ENCODE measurements at places on chromosomes 7 and 10.
A peak's percentile ranks its signal among the peaks of the same experiment; 100 is the strongest.

DNA sequence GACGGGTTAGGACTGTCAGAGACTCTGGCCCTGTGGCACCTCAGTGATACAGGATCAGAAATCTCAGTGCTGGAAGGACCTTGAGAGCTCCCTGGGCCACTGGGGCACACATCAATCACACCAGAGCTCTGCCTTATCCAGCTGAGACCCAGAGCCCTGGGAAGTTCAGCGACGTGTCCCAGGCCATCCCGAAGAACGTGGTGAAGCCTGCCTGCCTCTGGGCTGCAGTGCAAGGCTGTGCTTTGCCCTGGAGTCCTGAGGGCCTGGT lies 79.8 kb upstream of the MGMT start:
- no peak for DNase-seq

DNA sequence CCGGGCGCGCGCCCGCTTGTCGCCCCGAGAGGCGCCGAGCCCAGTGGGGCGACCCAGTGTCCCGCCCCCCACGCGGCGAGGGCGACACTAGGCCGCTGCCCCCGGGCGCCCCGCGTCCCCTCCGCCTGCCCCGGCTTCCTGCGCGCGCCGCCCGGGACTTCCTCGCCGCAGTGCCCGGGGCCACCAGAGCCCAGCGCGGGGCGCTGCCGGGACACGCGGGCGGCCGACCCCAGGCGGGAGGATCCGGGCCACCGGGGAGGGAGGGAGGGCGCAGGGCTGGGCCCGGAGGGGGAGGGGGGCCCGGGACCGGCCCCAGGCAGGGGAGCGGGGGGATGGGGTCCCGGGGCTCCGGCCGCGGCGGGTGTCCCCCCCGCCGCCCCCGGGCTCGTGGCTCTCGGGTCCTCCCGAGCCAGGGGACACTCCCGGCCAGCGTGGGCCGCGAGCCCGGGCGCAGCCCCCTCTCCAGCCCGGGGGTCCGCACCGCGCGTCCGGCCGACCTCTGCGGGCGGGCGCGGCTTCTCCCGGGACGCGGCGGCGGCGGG lies 435 bp upstream of the PWWP2B start:
- peak; percentile 61 for DNase-seq

DNA sequence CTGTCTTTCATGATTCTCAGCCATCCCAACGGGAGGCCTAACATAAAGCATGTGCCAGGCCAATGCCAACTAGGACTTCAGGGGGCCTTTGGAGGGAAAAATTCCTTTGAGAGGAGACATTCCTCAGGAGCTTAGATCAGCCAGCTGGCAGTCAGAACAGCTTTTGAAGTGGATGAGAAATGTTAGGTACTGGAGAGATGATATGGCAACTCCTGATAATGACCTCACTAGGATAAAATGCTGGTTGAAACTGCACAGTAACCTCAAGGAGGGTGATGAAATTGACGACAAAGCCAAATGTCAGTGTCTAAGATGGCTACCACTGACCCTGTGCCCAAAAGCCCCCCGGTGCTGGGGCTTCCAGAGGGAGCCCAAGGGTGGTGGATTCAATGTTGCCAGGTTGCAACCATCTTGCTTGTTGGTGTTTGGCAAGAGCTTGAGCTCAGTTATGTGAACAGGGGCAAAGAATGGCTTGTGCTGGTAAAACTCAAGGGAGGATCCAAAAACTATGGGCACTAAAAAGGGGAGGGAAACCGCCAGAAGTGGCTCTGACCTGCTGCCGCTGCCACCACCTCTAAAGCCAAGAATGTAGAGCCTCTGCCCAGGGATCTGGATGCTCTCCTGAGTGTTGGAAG lies 121.2 kb downstream of the UBE2H start:
- DNase-seq, result no peak

GRCh38 chr10:103895411-103896186 lies 22.4 kb downstream of the STN1 start:
- DNase-seq, result no peak

- no peak for DNase-seq
Observed at GRCh38 chr10:73117976-73118743, 7.9 kb downstream of the NUDT13 start.

DNA sequence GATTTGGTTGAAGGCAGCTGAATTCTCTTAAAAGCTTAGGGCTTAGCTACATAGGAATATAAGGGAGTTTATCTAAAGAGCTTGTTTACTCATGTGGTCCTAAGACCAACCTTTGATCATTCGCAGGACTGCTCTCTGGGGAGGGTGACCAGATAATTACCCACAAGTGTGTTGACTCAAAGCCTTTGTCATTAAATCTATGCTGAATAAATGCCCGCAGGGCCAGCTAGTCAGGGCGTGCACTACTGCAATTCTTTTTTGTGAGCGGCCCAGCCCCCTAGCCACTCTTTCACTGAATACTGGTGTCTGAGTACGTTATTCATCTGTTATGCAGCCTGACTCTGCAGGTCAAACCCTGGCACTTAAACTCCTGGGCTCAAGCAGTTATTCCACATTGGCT lies 69.6 kb downstream of the AKAP9 start:
- no peak for DNase-seq

DNA sequence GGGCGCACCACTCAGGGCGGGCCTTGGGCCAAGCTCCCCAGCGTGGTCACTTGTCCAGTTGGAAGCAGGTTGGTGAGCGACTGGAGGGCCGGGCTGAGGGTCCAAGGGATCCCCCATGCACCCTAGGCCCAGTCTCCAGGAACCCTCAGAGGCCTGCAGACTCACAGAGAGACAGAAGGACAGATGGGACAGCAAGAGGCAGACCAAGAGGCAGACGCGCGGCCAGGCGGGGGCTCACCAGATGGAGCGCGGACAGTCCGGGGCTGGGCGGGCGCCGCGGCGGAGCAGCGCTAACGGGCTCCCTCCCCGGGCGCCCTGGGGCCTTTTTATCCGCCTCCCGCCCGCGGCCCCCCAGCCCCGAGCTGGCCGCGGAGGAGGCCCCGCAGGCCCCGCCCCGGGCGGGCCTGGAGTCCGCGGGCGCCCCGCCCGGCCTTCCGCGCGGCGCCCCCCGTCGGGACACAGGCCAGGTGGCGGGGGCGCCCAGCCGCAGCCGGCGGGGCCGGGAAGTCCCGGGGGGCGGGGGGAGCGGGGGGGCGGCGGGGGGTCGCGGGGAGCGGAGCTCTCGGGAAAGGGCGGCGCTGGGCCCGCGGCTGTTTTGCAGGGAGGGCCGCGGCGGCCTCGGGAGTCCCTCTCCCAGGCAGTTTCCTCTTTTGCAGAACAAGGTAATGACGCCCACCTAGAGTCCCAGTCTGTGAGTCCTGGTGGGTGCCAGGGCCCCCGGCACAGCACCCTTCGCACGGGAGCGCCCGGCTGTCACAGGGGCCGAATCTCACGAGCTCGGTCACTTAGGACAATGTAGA lies at the start of gene LOXL4:
Gene LOXL4, minus strand, starts transcription at position 301 of the 800 bp plus-strand sequence. CDS start 5,175 bp downstream, outside the sequence.
- DNase-seq, result no peak

DNA sequence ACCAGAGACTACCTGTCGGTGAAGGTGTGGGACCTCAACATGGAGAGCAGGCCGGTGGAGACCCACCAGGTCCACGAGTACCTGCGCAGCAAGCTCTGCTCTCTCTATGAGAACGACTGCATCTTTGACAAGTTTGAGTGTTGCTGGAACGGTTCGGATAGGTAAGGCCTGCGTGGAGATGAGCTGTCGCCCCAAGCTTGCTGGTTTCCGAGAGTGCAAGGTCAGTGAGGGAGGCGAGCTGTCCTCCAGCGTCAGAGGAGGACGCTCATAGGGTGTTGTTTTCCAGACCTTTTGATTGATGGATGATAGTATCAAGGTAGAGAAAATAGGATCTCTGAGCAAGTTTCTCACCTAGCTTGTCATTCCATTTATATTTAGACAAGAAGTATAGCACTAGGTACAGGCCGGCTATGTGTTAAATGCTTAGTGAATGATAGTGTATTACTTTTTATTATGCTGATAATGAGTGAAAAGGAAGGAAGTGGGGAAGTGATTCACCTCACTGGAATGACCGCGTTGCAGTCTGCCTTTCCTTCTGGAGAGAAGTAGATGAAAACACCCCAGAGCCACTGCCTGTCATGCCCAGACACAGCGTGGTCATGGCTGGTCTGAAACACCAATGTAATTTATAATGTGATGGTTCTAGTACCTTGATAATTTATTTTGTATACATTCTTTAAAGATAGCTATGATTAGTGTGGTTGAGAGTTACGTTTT lies 33.9 kb downstream of the BNIP3 start:
- no peak for DNase-seq

GRCh38 chr10:125520968-125521367 lies 162.0 kb downstream of the TEX36 start:
- no peak for DNase-seq

- no peak for DNase-seq
Observed at GRCh38 chr7:39880556-39880955, 69.5 kb upstream of the CDK13 start.

- DNase-seq, result no peak
Observed at GRCh38 chr7:41976411-41976810, 260.6 kb downstream of the GLI3 start.

DNA sequence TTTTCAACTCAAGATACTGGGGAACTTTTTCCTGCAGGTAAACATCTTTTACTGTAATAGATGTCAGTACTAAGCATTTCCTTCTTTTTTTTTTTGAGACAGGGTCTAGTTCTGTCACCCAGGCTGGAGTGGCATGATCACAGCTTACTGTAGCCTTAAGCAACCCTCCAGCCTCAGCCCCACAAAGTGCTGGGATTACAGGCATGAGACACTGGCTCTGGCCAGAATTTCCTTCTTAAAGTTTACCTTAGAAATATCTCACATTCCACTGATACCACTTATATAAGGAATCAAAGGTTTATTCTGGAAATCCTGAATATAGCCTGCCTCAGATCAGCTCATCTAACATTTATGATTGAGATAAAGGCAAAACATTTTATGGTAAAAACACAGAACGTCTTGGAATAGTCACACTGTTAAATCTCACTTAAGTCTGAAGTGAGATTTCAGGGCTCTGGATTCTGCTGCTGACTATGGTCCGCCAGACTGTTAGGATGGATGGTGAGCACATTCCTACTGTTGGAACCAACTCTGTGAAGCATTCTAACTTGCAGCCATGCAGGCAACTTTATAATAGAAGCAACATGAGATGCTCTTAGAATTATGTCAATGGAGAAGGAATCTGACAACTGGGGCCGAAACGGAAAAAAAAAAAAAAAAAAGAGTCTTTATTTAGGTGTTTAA lies 151.9 kb downstream of the ZMYND11 start:
- DNase-seq, result no peak

- no peak for DNase-seq
Observed at GRCh38 chr7:34087892-34088891, 182.9 kb downstream of the BMPER start.

- DNase-seq, result no peak
Observed at GRCh38 chr7:18700147-18700546, 204.6 kb downstream of the HDAC9 start.

- DNase-seq, result no peak
Observed at GRCh38 chr10:82564353-82565196, 689.6 kb downstream of the NRG3 start.

DNA sequence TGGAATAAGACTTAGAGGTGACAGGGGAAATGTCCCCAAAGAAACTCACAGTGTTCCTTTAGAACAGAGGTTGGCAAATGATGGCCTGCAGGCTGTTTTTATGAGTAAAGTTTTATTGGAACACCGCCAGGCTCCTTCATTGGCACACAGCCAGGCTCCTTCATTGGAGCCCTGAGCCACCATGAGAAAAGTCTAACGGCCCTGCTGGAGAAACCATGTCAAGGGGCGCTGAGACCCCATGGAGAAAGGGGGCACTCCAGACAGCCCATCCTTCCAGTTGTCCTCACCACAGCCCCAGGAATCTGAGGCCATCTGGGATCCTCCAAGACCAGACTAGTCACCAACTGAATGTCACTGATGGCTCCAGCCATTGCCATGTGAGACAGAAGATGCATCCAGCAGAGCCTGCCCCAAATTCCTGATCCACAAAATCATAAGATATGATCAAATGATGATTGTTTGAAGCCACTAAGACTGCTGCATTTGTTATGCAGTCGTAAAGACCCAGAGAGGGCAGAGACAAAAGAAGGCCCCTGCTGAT lies 88.2 kb upstream of the GPR26 start:
- DNase-seq, result no peak

- no peak for DNase-seq
Observed at GRCh38 chr7:105502173-105502572, 19.9 kb downstream of the PUS7 start.

GRCh38 chr10:14302035-14302434 lies 28.7 kb downstream of the FRMD4A start:
- no peak for DNase-seq

DNA sequence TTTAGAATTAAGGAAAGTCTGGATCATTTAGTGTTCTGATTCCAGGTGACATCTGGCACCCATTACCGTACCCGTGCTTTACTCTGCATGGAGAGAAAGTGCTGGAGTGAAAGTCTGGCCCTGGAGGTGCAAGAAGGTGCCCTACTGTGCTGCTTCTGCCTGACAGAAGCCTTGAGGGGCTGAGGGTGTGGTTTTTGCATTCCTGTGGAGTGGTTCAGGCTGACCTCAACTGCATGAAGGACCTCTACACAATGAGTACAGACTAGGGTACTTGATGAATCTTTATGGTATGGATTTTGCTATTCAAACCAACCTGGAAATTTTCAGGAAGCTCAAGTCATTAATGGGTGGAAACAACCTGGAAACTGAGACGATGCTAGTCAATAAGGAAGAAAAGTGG lies 45.1 kb upstream of the GSAP start:
- no peak for DNase-seq

GRCh38 chr7:131225619-131226513 lies 101.8 kb upstream of the MKLN1 start:
- DNase-seq, result no peak

- DNase-seq, result no peak
Observed at GRCh38 chr7:149310113-149310836, 48.3 kb downstream of the ZNF783 start.

DNA sequence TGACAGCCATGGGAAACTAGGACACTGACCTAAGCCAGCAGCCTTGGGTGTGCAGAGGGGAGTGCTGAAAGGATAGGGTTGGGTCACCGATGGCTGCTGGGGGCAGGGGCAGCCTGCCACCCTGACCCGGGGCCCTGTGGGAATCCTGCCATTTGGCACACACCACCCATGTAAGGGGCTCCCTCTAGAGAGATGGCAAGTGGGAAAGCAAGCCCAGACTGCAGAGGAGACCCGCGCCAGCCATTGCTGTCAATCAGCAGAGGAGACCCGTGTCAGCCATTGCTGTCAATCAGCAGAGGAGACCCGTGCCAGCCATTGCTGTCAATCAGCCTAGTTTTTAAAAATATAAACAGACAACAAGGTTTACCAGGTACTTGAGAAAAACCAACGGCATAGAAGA lies 27.4 kb upstream of the PRKAG2 start:
- no peak for DNase-seq

DNA sequence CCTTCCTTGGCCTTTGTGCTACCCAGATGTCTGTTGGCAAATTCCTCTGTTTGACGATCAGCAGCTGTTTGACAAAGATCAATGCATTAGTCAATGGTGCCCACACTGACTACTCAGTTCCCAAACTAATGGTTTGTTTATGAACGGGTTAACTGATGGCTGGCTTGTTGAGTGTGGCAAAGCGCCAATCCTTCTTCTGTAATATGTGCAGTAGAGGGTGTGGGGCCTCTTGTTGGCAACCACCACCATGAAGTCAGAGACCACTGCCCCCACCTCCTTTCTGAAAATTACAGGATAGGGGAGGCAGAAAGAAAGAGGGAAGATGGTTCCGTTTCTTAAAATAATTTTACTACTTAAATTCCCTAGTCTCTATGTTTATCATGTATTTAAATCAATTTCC lies 2.6 kb upstream of the PLCE1 start:
- DNase-seq, result no peak

GRCh38 chr7:106114716-106115383 lies 2.7 kb upstream of the SYPL1 start:
- no peak for DNase-seq

GRCh38 chr10:62916141-62916603 lies 100.0 kb upstream of the EGR2 start:
- DNase-seq, result no peak
